Amniotic stem cell (primary cell): ENCODE measurements at places on chromosomes 4 and X.
A peak's percentile ranks its signal among the peaks of the same experiment; 100 is the strongest.

DNA sequence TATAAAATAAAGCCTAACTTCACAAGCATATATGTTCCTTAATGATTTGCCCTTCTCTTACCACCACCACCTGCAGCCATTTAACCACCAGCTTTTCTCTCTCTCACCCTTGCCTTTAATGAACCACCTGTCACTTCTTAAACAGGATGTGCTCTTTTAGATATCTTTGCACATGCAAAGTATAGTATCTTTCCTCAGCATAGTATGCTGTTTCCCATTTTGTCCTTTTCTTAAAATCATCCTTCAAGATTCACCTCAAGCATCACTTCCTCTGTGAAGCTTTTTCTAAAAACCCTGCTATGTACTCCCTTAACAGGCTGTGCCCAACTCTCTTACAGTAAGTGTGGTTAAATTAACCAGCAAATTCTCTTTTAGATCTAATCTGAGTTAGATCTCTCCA, 8.2 kb upstream of the CNOT6L start:
- no peak for DNase-seq

DNA sequence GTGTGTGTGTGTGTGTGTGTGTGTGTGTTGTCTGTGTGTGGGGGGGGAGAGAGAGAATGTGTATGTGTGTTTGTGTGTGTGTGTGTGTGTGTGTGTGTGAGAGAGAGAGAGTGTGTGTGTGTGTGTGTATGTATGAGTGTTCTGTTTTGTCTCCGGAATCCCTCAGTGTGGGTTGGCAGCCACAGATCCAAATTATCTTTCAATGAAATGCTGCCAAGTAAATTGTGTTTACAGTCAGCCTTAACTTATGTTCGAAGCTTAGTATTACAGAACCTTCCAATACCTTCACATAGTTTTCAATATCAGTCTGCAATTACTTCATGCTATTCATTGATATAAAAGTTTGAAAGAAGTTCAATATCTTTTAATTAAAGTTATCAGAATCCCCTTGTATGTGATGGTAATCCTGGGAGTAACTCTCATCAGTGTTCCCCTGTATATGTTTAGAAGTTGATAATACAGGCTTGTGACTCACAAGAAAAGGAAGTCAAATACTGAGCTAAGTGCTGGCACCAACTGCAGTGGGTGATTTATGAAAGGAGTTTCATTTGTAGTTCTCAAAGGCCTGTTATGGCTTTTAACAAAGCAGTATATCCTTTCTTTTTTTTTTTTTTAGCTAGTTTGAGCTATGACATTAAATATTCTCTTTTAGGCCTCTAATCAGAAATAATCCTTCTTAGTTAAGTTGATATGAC, 51.6 kb upstream of the HTR2C start:
- DNase-seq, result no peak

GRCh38 chr4:128307123-128307571, 19.5 kb upstream of the PGRMC2 start:
- no peak for DNase-seq

DNA sequence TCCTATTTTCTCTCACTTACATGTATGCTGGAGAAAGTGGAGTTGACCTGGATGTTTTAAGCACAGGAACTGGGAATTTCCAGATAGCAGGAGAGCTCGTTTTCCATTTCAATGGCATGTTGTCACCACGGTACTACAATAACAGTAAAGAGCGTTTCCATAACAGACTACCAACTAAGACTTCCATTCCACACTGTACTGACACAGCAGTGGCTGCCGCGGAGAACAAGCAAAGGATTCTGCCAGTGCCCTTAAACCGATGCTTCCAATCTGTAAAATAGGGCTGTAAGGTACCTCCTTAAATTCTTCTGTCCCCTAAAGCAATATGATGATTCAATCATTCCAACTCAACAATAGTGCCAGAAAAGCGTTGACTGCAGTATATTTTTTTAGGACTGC, 143.9 kb downstream of the KLHL13 start:
- DNase-seq, result no peak

GRCh38 chrX:123731987-123732669, 724 bp downstream of the THOC2 start:
- DNase-seq, result no peak

GRCh38 chrX:19599253-19599652, 83.9 kb upstream of the MAP3K15 start:
- no peak for DNase-seq

- no peak for DNase-seq
Measured at GRCh38 chr4:108861334-108861733, 98.5 kb upstream of the ETNPPL start.

DNA sequence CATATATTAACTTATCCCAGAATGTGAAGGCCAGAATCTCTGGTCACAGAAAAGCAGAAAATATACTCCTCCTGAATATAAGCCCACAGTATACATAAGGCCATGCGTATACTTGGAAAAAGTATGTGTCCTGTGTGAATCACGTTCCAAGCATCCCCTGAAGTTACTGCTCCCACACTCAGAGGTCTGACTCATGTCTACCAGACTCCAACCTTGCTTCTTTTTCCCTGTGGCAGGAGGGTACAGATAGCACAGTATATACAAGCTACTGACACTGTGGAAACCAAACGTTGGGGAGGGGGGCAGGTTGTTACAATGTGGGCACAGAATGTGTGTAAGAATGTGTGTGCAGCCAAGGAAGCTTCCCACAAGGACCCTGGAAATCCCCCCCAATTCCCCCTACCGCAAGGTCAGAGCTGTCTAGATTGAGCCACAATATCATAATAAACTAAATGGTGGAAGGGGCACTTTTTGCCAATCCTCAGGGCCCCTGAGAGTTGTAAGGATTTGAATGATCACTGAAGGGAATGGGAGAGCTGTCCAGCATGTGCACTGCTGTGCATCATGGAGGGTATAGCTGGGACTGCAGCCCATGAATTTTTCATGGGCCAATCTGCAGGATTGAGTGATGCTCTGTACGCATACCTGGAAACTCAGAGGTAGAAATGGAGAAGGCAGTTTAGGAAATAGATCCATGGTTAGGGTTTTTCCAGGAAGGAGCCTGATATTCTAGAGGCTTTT, 7.4 kb upstream of the RELL1 start:
- peak; percentile 72 for DNase-seq

DNA sequence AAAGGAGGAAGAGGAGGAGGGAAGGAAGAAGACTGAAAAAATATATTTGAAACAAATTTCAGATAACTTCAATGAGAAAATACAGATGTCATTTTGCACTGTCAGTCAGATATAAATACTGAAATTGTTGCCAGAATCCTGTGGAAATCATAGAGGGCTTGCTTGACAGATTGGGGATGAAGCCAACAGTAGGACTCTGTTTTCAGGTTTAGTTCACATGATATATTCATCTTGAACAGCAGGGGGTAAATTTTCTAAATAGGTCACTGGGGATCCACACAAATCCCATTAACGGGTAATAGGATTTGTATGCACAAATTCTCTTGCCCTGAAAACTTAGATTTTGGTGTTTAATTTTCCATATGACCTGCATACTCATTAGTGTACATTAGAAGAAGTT, 103.3 kb upstream of the PCDH18 start:
- no peak for DNase-seq

- no peak for DNase-seq
Measured at GRCh38 chr4:159376289-159376688, 273.4 kb downstream of the RAPGEF2 start.

GRCh38 chr4:182203872-182204411, 39.3 kb upstream of the TENM3 start:
- no peak for DNase-seq

- no peak for DNase-seq
Measured at GRCh38 chr4:165855191-165855590, 17.8 kb upstream of the TLL1 start.

- peak; percentile 31 for DNase-seq
Measured at GRCh38 chr4:135277068-135277979, 1075.7 kb upstream of the PABPC4L start.

DNA sequence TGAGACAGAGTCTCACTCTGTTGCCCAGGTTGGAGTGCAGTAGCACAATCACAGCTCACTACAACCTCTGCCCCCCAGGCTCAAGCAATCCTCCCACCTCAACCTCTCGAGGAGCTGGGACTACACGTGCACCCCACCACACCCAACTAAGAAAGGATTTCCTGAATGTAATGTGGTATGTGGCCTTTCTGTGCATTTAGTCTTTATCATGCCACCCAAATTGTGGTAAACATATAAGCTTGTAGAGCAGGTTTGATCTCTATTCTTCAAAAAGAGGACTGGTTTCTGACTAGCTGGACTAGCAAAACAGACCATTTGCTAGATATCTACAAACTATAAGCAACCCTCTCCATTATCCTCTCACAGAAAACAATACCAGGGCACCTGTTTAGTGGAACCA, 33.6 kb downstream of the ELOVL6 start:
- DNase-seq, result no peak

DNA sequence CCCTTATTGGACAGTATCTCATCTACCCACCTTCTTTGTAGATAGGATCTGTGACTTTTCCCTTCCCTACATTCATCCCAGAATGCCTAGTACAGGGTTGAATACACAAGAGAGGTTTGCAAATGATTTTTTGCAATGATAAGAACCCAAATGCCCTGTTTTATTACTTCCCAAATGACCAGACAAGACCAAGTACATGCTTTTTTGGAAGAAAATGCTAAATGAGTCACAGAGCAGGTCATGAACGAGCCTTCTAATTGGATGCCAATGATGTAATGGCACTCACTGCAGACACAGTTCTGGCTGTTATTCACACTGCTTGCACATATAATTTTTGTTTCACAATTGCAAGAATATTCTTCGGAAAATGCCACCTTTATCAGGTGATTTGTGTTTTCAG, 17.8 kb upstream of the GABRQ start:
- DNase-seq, result no peak

- no peak for DNase-seq
Measured at GRCh38 chr4:111836601-111837000, 308.7 kb upstream of the FAM241A start.

DNA sequence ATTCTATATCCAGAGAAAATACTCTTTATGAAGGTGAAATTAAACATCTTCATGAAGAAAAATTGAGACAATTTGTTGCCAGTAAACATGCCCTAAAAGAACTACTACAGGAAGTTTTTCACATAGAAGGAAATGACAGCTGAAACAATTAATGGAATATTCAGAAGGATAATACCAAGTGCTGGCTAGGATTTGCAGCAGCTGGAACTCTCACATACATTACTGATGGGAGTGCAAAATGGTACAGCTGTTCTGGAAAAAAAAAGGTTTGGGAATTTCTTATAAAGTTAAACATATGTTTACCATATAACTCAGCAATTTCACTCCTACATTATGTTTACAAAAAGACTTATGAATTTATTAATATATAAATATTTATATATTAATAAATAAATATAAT, 193.2 kb upstream of the FAT4 start:
- DNase-seq, result no peak

DNA sequence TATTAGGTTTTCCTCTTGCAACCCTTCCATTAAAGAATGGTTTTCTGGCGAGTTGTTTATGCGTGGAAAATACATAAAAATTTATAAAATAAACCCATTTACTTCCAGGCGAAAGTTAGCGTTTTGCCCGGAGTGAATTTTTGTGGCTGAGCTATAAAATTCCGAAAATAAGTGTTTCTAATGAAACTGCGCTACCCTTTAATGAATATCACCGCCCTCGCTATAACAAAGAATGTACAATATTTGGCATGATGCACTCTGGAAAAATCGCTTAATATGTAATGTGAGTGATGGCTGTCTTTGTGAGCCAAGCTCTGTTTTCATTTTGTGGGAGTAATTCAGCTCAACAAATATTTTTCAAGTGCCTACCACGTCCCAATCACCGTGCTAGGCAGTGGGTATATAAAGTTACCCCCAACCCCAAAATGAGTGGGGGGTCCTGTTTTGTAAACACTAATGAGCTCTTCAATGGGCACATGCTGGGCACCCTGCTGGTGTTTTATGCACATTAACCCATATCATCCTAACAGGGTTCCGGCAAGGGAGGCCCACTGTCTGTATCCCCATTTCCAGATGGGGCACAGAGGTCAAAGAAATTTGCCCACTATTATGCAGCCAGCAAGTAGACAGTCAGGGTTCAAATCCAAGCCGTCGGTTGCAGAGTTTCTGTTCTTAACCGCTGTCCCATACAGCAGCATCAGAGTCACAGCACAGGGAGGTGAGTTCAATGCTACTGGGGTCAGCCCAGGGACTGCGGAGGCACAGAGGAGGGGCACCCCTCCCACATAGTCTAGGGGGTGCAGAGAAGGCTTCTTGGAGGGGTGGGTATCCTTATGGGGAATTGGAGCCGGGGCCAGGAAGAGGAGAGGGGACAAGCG, 65.7 kb upstream of the STX18 start:
- no peak for DNase-seq

- DNase-seq, result no peak
Measured at GRCh38 chr4:102411408-102411807, 66.1 kb upstream of the SLC39A8 start.

DNA sequence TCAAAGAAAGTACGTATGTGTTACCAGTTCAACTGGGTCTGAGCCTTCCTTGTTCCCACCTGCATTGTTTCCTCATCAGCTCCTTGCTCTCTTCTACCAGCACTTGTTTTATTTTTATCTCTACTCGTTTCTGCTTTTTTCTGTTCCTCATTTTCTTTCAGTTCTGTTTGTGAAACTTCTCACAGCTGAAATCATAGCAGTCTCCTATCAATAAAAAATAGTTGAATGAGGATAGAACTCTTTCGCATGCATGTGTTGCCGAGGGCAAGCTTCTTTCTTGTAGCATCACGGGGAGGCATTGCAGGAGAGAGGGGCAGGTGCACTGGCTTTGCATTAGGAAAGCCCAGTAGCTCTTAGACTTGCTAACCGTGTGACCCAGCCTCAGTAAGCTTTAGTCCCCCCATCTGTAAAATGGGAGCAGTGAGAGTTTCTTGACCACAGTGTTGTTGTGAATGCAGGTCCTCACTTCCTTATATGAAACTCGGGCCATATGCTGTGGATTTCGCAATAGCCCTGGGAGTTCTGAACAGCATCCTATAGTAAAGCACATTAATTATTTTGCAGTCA, 24.7 kb downstream of the OFD1 start:
- DNase-seq, result no peak

DNA sequence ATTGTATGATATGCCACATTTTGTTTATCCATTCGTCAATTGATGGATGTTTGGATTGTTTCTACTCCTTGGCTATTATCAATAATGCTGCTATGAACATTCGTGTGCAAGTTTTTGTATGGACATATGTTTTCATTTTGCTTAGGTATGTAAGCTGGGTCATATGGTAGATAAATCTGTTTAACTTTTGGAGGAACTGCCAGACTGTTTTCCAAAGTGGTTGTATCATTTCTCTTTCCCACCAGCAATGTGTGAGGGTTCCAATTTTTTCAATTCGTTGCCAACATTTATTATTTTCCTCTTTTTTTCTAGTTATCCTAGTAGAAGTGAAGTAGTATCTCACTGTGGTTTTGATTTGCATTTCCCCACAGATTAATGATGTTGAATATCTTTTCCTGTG, 71.8 kb downstream of the DIAPH2 start:
- no peak for DNase-seq

GRCh38 chrX:25548811-25549210, 533.0 kb upstream of the ARX start:
- DNase-seq, result no peak

- no peak for DNase-seq
Measured at GRCh38 chrX:151510203-151510602, 53.3 kb upstream of the PASD1 start.

- no peak for DNase-seq
Measured at GRCh38 chrX:134654398-134655012, 3.8 kb downstream of the PLAC1 start.

- no peak for DNase-seq
Measured at GRCh38 chr4:13298655-13299054, 185.5 kb downstream of the RAB28 start.

- DNase-seq, result no peak
Measured at GRCh38 chr4:143185253-143186107, 763 bp downstream of the USP38 start.

- no peak for DNase-seq
Measured at GRCh38 chr4:140982613-140983340, 150.5 kb downstream of the RNF150 start.
